Jurkat, Clone E6-1 (cell line): ENCODE measurements at places on chromosomes 13 and 19.

DNA sequence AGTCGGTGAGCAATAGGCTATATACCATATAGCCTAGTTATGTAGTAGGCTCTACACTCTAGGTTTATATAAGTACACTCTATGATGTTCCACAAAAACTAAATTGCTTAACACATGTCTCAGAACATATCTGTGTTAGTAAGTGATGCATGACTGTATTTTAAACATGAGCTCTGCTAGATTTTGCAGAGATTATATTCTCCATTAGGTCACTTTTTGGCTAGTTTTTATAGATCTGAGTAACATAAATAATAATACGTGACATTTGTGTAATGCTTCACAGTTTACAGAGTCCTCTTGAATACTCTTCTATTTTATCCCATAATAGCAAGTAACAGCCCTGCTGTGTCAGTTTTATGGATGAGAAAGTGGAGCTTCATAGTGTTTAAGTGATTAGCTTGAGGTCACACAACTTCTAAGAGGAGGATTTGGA is 47.8 kb downstream of the NDFIP2 start:
- no peak for DNase-seq

DNA sequence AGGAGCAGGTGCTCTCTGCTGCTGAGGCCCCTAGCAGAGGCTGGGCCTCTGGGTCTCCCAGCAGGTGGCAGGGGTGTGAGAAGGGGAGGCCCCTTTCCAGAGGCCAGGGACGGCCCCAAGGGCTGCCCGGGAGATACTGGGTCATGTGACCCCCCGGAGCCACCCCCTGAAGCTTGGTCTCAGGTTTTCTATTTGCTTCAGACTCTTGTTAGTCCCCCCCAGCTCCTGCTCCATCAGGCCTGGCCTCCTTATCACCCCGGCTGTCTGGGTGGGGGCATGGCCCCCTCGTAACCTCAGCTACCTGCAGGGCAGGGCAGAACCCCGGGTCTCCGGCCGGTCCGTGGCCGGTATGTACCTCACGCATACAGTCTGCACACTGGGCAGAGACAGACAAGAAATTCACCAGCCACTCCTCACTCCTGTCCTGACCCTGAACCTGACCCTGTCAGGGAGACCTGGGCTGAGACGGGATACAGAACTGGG is 13.2 kb upstream of the TCF3 start:
- DNase-seq: no peak

DNA sequence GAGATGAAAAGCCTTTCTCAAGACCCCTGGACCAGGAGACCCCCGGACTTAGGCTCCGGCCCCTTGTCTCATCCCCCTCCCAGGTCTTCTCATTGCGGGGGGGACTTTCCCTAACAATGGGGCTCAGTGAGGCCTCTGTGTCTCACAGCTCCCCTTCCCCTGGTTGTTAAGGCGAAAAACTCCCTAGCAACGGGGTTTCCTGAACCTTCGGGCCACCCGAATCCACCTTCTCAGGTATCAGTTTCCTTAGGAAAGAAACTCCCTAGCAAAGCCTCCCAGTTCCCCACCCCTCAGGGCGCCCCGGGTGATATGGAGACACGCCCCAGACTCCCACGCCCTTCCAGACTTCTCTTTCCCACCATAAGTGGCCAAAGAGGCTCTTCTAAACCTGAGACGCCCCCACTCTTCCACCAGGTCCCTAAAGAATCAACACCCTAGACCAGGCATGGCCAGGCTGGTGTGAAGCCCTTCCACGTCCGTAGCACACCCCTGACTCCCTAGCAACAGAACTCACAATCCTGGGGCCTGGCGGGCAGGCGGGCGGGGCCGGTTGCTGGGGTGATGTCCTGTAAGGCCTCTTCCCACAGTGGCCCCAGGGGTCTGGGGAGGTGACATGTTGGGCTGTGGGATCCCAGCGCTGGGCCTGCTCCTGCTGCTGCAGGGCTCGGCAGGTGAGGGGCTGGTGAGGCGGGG is at the start of gene TMEM190:
TSS of gene TMEM190 (plus strand) at position 586 of the 693 bp plus-strand sequence. CDS start at position 614, 28 bp downstream.
- DNase-seq: no peak

GRCh38 chr19:37983153-37983552 is 76.1 kb downstream of the SIPA1L3 start:
- no peak for DNase-seq

DNA sequence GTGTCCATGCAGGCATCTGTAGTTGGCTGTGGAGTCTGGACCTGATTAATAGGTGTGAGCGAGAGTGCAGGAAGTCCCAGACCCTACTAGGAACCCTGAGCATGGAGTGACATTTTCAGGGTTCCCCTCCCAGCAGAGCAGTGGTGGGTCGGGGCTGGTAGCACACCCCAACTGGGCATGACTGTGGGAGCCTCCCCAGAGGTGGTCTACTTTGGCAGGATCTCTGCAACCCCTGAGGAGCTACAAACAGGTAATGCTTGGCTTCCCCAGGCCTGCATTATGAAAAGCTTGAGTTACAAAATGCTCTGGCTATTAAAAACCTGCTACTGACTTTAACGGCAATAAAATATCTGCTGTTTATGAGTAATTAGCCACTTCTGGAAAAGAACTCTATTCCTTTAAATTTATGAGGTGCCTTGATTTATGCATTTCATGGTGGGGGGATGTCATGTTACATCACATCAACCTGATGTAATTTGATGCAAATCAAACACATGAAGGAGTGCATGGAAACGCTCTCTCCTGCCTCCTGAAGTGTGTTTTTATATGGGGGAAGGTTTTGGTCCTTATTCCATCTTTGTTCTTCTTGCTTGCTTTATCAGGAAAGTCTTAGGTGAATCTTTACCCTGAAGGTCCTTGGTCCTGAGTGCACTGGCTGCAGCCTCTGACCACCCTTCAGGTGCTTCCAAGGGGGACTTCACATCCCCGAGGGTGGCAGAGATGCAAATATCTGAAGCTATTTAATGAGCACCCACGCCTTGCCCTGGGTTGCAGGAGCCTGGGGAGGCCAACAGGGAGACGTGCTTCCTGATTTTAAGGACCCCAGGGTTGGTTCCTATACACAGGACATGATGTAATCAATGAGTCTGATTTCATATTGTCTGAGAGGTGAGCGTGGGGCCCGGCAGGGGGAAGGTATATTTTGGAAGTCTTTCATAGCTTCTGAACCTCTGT is 54.0 kb downstream of the ZNF536 start:
- no peak for DNase-seq

DNA sequence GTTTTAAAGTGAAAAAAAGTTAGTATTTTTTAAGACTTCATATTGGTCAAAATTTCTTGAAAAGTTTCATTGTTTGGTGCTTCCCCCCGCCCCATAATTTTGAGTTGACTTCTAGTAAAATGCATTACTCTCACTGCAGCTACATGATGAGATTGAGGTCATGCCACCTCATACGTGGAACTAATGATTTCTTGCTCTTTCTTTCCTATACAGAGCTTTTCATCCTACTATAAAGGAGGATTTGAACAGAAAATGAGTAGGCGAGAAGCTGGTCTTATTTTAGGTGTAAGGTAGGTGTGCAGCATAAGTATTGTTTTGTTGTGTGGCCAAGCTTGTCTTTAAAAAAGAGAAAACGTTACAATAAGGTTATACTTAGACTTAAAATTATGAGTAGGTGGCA is 55.0 kb downstream of the DNAJC15 start:
- DNase-seq: no peak

DNA sequence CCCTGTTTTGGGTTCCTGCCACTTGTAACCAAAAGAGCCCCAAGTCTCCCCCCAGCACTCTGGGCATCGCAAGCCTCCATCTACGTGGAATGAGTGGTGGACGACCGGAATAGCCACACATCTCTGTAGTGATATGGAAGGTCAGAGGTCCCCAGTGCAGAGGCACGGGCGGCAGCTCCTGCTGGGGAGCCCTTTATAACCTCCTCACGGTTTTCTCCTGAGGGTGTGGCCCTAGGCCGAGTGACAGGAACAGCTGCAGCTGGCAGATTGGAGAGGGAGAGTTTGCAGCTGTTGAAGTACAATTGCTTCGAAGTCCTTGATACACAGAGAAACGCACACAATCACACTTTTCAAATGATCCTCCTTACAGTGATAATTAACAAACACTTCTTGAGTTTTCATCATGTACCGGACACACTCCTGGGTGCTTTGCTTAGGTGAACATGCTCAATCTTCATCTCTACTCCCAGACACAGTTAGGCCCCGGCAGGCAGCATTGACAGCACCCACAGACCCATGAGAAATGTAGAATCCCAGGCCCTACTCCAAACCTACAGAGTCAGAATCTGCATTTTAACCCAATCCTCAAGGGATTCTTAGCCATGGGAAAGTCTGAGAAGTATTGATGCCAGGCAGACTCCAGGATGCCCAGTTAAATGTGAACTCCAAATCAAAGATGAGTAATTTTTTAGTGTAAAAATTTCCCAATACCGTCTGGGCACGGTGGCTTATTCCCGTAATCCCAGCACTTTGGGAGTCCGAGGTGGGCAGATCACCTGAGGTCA is 4.9 kb upstream of the ZNF787 start:
- DNase-seq: no peak

DNA sequence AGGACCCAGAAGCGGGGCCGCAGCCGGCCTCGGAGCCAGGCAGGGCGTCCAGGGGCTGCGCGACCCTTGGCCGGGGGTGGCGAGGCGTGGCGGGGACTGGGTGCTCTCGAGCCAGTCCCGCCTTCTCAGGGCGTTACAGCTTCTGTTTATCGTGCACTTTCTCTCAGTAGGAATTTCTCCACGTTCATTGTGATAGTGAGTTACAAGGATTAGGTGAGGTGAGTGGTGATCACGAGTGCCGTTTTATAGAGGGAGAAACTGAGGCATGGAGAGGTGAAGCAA is 600 bp downstream of the AP1M1 start:
- DNase-seq: no peak

DNA sequence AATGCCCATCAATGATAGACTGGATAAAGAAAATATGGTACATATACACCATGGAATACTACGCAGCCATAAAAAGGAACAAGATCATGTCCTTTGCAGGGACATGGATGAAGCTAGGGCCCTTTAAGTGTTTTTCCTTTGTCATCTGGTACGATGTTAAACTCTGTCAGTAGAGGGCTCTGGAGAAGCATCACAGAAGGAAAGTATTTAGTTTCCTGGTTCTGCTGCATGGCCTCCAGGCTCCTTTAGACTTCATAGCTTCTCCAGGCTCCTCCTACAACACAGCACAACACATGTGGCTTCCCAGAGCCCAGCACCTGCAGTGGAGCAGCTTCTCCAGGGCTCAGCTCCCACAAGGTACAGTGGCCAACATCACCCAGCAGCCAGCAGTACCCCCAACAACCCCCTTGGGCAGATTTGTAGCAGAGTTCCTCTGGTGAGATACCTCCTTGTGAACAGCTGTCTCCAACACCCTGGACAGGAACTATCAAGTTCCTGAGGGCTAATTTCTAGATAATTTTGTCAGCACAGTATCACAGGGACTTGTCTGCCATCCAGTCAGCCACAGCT is 63.4 kb downstream of the KCTD12 start:
- peak; percentile 54 for DNase-seq

DNA sequence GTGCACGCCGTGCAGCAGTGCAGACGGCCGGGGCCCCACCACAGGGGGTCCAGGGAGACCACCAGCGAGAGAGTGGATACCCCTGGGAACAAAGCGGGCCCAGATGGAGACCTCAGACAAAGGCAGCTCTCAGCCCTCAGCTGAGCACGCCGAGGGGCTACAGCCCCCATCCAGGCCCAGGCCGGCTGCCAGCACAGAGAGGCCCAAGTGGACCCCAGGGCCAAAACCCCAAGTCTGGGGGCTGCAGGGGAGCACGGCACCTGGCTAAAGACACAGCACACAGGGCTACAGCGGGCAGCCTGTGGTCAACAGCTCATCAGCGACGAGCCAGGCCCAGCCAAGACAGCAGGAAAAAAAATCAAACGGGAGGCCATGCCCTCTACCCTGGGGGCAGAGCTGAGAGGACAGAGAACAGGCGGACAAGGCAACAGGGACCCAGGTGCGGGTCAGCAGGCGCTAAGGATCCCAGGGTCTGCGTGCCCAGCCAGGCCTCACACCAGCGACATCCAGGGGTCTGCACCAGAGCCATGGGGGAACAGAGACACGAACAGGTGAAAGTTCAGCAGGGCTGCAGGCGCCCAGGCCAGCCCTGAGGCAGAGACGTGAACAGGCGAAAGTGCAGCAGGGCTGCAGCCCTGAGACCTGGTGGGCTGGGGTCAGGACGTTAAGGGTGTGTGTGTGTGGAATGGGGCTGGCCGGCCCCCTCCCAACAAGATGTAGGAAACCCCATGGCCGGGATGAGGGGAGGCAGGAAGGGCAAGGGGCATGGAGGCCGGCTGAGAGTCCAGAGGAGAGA is 34.3 kb downstream of the RASA3 start:
- DNase-seq: no peak

GRCh38 chr19:32380269-32380668 is 25.3 kb upstream of the DPY19L3 start:
- no peak for DNase-seq

- no peak for DNase-seq
Observed at GRCh38 chr13:107964395-107964794, 250.9 kb downstream of the LIG4 start.

DNA sequence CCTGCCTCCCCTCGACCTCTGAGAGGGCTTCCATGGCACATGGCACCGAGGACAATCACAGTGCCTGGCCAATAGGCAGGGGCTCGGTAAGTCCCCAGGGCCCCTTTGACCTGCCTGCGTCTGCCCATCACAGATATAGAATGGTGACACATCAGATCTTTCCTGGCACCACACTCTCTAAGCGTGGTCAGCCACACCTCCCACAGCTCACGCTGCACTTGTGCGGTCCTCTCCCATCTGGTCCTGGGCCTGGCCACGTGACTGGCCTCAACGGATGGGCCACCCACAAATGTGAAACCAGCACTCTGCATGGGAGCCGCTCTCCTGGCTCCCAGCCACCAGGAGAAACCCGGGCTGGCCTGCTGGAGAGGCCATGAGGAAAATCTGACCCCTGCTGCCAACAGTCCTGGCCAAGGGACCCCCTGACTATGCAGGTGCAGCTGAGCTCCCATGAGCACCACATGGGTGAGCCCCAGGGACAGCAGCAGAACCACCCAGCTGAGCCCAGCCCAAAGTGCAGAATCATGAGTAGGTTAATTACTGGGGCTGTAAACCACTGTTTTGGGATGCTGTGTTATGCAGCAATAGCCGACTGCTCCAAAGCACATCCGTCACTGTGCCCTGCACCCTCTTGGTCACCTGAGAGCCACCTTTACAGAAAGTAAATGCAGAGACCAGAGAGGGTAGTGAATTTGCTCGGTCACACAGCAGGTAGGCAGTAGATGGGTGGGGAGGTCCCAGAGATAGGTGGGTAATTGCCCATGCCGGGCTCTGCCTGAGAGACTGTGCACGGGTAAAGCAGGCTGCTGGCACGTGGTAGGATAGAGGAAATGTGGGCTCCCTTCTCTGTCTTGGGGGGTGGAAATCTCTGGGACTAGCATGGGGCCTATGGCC is 9.7 kb upstream of the MEF2B start:
- DNase-seq: no peak

- DNase-seq: no peak
Observed at GRCh38 chr19:49807058-49807903, 5.8 kb downstream of the FUZ start.

GRCh38 chr13:78680576-78681350 is 21.8 kb upstream of the OBI1 start:
- DNase-seq: no peak
